Renal cortex interstitium (tissue), 15 donors: ENCODE measurements at places on chromosomes 2 and 18.

DNA sequence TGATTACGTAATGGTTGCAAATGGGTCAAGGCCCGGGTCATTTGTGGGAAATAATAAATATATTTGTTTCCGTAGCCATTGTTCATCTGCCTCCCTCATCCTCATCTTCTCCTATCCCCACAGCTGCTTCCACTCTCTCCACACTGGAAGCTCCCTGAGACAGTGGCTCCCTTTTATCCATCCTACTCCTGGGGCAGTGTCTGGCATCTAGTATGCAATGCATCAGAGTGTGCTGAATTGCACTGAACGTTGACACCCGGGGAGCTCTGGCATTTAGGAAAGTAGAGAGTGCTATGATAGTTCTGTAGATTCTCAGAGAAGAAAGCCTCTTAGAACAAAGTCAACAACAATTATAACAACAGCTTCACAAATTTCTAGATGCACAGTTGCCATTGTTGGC is 45.5 kb upstream of the NAB1 start:
- DNase-seq, result no peak

DNA sequence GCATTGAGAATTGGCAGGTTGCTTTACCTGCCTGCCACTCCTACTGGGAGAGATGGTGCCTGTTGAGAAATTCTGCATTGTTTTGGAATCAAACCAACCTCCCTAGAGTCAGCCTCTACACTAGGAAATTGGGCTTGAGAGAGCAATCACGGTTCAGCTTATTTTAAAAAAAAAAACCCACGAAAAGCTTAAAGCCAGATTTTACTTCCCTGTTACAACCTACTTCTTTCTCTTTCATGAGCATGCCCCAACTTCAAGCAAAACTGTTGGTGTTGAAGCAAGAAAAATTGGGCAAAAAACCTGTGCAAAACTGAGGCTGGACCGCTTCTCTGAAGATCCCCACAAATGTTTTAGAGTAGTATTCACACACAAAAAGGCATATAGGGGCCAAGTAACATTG is 134.6 kb upstream of the ZEB2 start:
- no peak for DNase-seq

DNA sequence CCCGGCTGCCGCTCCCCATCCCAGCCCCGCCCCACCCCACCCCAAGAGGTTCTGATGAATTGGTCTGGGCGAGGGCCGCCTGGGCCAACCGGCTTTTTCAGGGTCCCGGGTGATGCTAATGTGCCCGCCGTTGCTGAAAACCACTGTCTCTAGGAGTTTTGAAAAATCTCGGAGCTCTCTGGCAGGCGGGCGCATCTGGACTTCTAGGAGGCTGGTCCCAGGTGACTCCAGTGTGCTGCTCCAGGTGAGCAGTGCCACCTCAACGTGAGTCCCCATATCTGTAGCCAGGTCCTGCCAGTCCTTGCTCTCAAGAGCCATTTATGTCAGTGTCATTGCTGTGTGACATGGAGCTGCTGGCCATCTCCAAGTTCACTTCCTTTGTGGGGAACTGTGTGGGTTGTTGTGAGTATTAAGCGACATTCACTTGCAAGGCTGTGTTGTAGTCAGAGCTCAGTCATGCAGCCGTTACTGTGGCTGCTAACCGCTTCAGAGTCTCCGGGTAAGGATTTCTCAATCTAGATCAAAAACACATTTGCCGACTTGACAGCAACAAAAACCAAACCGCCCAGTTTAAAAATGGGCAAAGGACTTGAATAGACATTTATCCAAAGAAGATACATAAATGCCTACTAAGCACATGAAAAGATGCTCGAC is at the start of gene RFX8:
RFX8 (minus strand) TSS at position 382 of the 654 bp plus-strand sequence. CDS start 8,264 bp downstream, outside the sequence.
- no peak for DNase-seq

GRCh38 chr2:235234736-235235135 is 259.1 kb upstream of the AGAP1 start:
- no peak for DNase-seq

GRCh38 chr2:201642579-201643215 is 606 bp downstream of the TMEM237 start:
- DNase-seq, result peak; percentile 77
